ENCODE measurements at places on chromosomes 1 and 21.

DNA sequence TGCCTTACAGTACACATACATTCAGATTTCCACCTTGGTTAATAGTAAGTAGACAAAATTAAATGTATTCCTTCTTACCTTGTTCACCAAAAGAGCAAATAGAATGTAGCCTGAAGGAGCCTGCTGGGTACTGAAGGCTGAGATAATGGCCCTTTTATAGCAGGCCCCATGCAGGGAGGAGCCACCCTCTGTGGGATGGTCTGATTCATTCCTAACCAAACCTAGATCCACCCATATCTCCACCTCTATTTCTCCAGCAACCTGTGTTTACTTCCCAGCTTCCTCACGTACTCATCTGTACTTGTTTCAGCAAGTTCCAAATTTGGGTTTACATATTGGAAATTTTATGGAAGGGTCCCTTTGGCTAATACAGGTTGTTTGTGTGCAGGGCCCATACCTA, at the start of gene FLG:
FLG (minus strand) TSS at position 129 of the 400 bp plus-strand sequence. CDS start 9,783 bp downstream, outside the sequence.
- no peak for DNase-seq

DNA sequence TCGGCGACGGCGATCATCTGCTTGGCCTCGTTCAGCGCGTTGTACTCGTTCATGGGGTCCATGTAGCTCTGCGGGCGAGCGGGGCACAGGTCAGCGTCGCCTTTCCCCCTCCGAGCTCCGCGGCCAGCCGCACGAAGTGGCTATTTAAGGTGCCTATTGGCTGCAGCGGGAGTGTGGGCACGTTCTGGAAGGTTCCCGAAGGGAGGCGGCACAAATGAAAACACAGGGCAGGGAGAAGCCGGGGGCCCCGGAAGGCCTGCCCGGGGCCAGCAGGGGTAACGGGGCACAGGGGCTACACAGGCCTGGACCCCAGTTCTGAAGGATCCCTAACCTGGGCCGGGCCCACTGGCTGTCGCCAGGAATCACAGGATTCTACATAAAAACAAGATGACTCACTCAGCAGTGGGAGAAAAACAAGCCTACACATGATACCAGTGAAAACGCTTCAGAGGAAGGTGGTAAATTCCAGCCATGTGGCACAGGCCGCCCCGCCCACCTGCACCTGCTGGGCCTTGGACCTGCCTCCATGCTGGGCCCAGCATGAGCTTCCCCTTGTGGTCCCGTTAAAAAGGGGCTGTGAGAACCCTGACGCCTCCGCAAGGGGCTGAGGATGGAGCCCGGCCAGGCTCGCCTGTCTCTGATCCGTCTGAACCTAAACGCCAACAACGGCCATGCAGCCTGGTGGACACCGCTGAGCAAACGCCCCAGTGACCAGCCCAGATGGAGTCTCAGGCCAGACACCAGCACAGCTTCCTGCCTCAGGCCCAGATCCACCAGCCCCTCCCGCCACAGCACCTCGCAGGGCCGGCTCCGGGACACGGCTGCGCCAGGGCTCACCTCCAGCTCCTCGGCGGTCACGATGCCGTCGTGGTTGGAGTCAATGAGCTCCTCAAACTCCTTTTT, 3.9 kb upstream of the TNFRSF4 start:
- no peak for DNase-seq

- no peak for DNase-seq
These were observed 204.7 kb downstream of the NFIA start for GRCh38 chr1:61287014-61287413.

GRCh38 chr1:25519624-25520023, 23.8 kb upstream of the LDLRAP1 start:
- no peak for DNase-seq

- no peak for DNase-seq
These were observed 124.8 kb downstream of the PGBD5 start for GRCh38 chr1:230301322-230301721.

DNA sequence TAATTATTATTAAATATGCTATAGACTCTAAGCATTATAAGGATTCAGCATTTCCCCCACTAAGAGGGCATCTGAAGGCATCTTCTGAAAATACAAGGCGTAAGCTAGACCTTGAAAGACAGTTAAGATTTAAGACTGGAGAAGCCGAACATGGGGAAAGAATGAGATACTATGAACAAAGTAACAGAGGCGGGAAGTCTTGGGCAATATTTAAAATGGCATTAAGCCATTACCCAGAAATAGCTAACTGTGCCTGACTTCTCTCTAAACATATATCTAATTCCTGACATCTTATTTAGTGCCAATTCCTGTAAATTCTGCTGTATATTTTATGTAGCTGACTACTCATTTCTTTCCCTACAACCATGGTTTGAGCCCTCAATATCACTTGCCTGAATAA, 20.9 kb downstream of the DPH5 start:
- DNase-seq: no peak

GRCh38 chr1:998995-999724, 737 bp downstream of the HES4 start:
- DNase-seq: no peak

GRCh38 chr21:46661211-46661625, 25.7 kb downstream of the PRMT2 start:
- no peak for DNase-seq

DNA sequence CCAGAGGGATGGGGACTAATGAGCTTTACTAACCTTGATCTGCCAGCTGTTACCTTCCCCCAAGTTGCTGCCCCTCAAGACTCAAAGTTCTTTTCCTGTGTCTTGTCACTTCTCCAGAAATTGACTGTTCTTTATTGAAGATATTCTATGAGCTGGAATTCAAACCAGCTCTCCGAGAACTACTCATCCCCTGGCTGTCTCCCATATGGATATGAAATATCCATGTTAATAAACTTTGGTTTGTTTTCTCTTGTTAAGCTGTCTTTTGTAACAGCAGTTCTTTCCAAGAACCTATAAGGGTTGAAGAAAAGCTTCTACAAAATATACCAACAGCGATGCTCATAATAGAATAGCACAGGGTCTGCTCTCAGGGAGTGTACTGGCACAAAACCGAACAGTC, 77.0 kb downstream of the CAMK2N1 start:
- DNase-seq: no peak

DNA sequence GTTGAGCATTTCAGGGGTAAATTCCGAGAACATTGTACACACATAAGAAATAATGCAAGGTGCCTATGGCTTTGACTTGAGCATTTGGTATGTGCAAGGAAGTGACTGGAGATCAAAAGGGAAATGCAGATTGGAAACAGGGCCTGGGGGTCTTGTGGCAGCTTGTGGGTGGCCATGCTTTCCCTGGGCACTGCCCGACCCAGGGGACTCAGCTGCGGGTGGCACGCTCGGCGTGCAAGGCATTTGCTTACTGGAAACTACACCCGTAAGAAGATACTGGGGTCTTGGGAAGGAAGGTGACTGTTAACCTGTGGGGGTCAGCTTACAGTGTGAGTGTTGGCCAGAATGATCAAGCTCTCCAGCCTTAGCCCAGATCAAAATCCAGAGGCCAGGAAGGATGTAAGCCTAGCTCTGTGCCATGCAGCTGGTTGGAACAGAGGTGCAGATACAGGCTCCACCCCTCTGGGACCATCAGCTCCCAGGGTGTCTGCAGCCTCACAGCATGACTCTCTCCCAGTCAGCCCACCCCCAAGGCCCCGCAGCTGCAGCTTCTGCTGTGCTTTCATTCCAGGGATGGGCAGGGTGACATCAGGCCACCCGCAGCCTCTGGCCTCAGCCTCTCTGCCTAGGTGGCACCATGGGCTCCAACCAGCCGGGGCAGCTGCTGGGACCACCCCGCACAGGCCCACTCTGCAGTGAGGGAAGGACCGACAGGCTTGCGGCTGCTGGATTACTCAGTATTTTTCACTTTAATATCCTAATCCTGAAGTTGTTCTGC, 55.1 kb downstream of the KIF26B start:
- no peak for DNase-seq

DNA sequence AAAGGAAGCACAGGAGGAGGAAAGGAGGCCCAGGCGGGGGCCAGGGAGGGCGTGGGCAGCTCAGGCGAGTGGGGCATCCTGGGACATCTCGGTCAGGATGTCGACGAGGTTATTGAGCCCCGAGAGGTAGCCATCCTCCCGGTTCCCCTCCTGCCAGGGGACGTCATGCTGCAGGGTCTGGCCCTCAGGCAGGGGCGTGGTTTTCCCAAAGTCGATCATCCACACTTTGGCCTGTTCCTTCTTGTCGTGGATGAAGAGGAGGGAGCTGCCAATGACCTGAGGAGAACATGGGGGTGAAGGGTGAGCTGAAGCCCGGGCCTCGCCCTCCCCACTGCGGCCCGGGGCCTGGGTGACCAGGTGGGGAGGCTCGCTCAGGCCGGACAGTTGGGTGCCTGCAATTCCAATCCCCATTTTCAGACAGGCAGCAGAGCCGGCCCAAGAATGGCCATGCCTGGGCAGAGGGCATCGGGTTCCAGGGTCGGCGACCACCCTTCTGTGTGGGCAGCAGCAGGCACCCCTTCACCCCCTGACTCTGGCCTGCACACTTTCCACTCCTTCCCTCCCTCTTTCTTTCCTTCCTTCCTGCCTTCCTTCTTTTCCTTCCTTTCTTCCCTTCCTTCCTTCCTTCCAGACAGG, 86.2 kb downstream of the STUM start:
- no peak for DNase-seq

- DNase-seq: no peak
These were observed 16.5 kb downstream of the CSTB start for GRCh38 chr21:43759651-43760050.

DNA sequence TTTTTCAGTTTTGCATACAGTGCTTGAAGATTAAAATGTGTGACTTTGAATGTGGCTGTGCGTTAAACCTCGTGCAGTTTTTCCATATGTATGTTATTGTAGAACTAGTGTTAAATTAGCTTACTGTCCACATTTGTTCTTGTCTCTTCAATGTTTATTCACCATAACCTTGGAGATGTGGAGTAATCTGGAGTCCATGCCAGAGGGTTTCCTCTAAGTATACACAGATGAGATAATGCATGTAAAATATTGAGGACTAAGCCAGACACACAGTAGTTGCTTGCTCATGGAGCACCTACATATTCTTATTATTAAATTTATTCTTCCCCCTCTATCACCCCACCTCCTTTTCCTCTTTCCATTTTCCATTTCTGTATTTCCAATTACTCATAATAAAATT, 7.7 kb upstream of the GIPC2 start:
- no peak for DNase-seq

DNA sequence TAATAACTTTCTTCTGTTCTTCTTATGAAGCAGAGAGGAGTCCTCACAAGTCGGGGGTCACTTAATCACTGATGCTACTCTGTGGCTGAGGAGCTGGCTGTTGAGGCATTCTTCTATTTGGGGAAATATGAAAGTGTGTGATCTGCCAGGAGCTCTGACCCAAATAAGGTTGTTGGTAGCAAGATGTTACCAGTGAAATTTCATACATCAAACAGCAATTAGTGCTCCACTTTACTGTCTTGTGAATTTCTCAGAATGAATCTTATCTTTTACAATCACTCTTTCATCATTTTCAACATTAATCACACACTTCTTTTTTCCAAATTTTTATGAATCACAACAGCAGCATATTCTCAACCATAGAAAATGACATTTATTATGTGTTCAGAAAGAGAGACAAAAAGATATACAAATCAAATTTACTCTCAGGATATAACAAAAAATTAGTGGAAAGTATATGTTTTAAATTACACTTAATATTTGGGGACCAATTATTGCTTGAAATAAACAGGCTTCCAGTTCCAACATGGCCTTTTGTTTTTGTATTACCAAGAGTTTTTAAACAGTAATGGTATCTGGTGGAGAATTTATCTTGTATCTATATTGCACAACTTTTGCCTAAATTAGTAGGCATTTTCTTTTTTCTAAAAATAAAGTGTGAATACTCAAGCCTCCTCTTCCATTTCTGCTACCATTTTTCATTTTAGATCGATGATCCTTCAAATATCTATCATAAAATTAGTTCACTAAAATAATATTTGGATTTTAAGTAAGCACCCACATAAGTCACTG, 9.6 kb downstream of the PTGER3 start:
- DNase-seq: no peak

GRCh38 chr21:41582298-41582840, 74.4 kb upstream of the TMPRSS2 start:
- no peak for DNase-seq

DNA sequence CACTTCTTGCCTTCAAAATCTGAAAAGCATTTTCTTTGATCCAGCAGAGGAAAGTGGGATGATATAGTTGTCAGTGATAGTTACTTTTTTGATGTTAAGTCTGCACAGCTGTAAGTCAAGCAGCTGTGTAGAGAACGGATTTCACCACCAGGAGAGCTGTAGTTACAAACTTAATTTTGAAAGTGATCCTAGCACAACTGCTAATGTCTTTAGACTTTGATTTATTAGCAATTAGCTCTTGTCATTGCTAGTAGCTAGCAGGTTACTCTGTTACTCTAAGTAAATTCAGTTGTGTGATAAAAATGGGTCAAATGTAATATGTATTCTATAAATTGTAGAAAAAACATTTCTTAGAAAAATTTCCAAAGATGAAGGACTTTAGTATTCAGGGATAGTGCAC, 46.0 kb downstream of the ALG6 start:
- no peak for DNase-seq

- no peak for DNase-seq
These were observed 332.7 kb downstream of the NEGR1 start for GRCh38 chr1:71949681-71950080.

GRCh38 chr1:31637915-31638673, 6.6 kb downstream of the PEF1 start:
- no peak for DNase-seq

- DNase-seq: no peak
These were observed 35.5 kb downstream of the LRIF1 start for GRCh38 chr1:110928191-110928590.

DNA sequence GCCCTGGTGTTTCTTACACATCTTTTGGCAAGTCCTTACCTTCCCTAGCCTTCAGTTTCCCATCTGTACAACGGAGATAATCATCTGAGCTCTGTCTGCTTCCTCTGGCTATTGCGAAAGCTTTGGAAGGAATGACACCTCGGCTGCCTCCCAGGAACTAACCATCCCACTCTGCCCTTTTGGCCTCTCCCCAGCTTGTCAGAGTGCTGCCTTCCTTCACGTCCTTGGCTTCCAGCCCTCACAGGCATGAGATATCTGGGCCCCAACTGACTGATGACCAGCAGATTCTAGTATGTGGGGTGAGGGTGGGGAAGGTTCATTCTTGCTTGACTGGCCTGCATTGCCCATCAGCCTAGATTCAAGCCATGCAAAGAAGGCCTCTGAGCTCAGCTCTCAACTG, 253.1 kb upstream of the FGGY start:
- no peak for DNase-seq

DNA sequence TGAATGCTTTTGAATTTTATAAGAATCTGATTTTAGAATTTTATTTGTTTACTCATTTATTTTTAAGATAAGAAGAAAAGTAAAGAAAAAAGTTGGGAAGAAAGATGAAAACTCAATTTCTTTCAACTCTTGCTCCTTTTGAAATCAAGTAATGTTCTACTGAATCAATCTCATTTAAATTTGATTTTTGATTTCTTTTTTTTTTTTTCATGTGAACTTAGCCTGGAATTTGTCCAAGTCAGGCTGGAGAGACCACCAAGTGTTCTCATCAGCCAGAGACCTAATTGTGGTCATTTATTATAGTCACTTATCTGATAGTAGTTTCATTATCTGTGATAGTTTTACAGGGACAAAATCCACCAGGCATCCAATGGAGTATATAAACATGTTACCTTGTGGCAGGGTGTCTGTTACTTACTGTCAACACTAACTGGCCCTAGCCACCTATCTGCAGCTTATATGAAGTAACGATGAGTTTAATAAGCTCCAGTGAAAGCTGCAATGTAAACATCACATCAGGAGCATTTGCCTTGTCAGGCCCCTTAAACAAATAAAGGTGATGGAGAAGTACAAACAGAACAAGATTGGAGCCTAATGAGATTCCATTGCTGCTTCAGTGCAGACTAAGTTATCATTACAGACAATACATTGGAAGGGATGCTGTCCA, 39.2 kb downstream of the HLX start:
- DNase-seq: no peak

- DNase-seq: no peak
These were observed 14.6 kb upstream of the TENT5C start for GRCh38 chr1:117591252-117591651.
